ENCODE measurements at places on chromosomes 6 and 20. TPM values are rescaled to one million over a fixed set of nuclear protein-coding genes. Genes with fewer than 3 reads are reported as not detected.

Gene ZC2HC1B
- total RNA-seq, result not detected

- no peak for DNase-seq
Observed at GRCh38 chr6:140773276-140773675, 1359.4 kb upstream of the GJE1 start.

GRCh38 chr20:44858606-44859360, 26.7 kb upstream of the YWHAB start:
- DNase-seq, result no peak

- DNase-seq, result no peak
Observed at GRCh38 chr6:28449056-28449455, 5.8 kb upstream of the ZSCAN23 start.

Data from A172 (cell line).